Activated gamma-delta T cell (primary cell): ENCODE measurements at places on chromosomes 3 and 15.

DNA sequence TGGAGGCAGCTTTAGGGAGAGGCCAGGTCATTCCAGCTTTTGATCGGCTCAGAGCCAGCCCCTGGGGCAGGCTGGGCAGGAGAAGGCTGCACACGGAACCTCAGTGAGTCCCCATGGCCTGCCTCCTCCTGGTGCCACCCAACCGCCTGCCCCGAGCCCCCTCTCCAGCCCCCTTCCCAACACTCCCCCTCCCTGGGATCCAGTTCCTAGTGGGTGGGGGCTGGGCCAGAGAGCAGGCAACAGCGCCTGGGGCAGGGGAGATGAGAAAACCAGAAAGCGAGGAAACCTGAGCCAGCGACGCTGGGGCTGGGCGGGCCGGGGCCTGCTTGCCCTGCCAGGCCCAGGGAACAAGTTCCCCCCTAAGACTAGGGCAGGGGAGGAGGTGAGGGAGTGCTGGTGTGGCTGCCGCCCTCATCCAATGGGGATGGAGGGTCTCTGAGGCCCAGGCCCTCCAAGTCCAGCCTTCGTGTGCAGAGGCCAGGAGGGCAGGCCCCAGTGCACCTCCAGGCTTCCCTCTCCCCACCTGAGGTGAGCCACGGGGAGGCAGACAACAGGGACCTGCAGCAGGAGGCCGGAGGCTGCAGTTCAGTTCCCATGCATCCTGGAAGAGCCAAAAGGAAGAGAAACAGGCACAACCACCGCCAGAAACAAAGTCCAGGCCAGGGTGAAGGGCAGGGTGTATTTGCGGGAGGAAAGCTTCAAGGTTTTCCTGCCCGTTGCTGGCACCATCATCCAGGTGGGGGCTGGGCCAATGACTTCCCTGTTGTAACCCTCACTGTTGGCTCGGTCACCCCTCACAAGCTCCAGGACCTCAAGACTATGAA, 4.0 kb upstream of the SEMA3F start:
- DNase-seq, result no peak

DNA sequence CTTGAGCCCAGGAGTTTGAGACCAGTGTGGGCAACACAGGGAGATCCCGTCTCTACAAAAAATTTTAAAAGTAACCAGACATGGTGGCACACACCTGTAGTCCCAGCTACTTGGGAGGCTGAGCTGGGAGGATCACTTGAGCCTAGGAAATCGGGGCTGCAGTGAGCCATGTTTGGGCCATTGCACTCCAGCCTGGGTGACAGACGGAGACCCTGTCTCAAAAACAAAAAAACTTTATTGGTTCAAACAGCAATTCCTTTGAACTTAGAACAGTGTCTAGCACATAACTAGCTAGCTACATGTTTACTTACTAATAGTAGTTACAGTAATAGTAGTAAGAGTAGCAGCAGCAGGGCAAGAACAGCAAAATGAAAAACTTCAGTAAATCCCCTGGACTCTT, 10.1 kb downstream of the HAUS2 start:
- no peak for DNase-seq

GRCh38 chr3:171397089-171397488, 63.1 kb downstream of the TNIK start:
- no peak for DNase-seq

DNA sequence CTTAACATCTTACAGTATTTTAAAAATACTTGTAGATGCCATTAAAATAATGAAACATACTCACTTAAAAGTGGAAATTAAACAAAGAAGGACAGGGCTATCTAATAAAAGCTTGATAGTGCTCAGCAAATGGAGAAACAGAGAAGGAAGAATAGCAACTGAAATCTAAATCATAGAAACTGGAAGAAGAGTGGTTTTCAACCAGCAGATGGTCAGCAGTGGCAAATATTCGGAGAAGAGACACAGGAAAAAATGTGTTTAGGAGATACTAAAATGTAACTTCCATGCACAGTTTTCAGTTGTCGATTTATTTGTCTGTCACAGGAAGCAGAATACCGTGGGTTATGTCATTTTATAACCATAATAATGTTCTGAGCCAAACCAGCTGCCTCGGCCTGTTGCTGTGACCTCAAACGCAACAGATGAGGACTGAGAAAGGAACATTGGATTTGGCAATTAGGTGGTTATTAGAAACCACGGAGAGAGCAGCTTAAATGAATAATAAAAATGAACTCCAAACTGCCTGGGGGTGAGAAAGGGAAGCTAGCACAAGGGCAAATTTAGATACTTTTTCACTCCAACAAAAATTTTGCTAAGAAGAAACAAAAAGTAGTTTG, 246.6 kb upstream of the KCNMB2 start:
- DNase-seq, result no peak

DNA sequence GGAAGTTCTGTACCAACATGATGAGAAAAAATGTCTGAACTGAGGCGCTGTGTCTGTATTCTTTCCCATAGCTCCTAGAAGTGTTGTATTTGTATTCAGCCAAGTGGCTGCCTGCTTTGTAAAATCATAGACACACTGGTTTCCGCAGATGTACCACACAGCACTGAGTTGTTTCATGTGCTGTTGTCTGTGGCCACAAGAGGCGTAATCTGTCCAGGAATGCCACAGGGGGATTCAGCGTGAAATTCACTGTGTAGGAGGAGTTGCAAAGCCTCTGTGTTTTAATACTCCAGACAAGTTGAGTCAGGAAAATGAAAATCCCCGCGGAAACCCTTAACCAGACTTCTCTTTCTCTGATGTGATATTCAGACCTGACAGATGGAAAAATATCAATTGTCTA, 462.2 kb downstream of the NSUN3 start:
- no peak for DNase-seq

- no peak for DNase-seq
These were observed 405.3 kb upstream of the SUCLG2 start for GRCh38 chr3:68059628-68060152.

DNA sequence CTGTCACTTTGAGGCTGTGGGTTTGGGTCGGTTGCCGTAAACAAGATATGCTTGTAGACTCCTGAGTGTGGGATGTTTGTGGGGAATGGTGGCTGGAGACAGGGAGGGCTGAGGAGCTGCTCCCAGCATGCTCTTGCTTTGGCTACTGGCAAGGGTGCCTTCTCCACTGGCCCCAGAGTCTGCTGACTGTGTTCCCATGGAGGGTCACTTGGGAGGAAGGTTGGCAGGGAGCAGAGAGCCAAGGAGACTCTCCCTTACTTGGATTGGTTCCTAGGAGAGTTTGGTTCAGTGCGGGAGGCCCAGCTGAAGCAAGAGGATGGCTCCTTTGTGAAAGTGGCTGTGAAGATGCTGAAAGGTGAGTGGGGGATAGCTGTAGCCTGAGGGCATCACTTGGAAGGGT, 11.8 kb downstream of the TYRO3 start:
- DNase-seq, result no peak

- DNase-seq, result no peak
These were observed 88.9 kb downstream of the CLSTN2 start for GRCh38 chr3:140023616-140024530.

DNA sequence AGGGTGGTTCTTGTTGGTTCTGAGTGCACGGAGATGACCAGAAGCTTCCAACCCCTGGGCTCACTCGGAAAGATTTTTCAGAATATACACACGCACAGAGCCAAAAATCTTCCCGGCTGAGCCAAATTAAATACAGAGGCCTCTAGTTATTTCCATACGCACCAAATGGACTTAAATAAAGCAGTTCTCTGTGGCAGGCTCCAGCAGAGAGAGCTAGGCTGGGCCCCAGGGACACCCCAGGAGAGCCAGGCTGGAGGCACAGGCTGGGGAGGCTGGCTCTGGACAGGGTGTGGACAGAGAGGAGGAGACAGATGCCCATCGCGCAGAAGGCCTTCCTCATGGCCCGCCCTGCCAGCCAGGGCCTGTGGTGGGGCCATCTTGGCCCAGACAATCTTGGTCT, 115.9 kb downstream of the IQSEC1 start:
- DNase-seq, result no peak

DNA sequence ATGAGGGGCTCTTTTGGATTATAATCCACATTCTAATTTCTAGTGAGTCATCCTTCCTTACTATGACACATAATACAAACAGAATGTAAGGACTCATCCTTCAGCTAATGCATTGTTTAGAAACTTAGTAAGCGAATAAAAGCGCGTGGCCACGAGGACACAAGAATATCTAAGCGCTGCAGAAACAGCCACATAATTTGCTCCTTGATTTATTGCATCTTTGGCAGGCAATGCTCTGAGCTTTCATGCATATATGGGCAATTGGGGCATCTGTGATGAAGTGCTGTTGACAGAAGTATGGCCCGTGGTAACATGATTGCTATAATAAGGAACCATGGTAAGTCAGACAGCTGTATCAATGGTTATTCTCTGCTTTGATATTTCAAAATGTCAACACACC, 191.3 kb upstream of the ZNF385D start:
- no peak for DNase-seq

GRCh38 chr3:195893044-195893395, 15.3 kb downstream of the TNK2 start:
- DNase-seq, result no peak

GRCh38 chr3:42375121-42375800, 35.1 kb downstream of the LYZL4 start:
- no peak for DNase-seq

DNA sequence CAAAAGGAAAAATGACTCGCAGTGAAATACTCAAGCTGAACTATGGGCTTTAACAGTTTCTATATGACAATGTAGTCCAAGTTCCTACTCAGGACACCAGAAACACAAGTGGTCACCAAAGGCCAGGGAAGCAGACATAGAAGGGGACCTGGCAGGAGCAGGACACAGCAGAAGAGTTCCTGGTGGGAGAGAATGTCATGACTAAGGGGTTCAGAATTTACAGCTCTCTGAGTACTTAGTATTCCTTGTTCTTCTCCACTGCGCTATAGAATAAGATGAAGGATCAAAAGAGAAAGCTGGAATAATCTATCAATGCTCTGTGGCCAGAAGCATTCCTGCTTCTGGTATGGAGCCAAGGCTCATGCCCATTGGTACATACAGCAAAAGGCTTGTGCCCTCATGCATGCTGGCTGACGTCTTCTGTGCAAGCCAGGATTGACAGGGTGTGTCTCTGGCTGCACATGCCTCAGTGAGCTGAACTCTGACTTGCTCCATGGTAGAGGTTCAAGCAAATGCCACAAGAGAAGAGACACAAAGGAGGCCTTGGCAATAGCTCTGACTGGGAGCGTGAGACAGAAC, 128.7 kb upstream of the SLC2A2 start:
- DNase-seq, result no peak

DNA sequence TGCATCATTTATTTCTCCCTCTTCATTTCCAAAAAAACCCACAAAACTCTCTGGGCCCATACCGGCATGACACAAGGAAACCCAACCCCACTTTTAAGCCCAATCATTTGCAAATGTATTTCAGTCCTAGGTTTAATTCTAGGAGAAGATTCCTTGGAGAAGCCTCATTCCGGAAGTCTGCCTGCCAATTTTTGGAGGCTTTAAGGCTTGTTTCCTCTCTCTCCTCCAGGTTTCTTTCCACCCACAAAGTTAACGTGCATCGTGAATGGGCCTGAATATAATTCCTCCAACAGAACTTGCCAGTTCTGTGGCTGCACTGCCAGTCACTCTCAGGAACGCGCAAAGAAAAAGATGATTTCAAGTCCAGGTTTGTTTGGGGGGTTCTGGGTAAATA, 69.9 kb upstream of the FOXP1 start:
- DNase-seq, result no peak

DNA sequence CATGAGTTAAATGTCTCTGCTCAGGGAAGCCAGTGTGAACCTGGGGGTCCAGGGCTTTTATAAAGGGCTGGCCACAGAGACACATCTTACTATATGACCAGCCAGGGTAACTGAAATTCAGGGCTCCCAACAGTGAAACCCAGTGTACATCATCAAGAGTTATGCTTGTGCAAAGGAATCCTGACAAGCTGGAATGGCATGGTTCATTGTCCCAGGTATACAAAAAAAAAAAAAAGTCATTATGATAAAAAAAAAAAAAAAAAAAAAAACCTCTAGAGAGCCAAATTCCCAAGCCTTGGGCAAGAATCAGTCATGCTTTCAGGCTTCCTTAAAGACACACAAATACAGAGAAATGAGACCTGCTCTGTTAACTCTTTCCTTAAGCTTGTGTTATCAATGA, 452.0 kb downstream of the GABRG3 start:
- no peak for DNase-seq

GRCh38 chr15:78944202-78944625, 632 bp downstream of the CTSH start:
- no peak for DNase-seq

DNA sequence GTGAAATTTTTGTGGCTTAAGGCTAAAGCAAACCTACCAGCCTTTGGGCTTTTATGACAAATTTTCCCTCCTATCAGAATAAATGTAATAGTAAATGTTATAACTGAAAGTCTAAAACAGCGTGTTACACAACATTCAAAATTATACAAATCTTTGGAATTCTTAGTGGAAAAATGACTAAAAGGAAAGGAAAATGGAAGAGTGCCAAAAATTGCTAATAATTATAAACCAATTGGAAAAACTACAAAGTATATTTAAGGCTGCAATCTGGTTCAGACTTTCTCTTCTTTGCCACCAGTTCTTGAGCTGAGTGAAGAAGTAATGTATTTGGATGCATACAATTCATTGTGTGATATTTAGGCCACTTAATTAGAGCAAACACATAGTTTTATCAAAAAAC, 45.6 kb upstream of the PHLDB2 start:
- DNase-seq, result no peak

- no peak for DNase-seq
These were observed 190.5 kb downstream of the GREM1 start for GRCh38 chr15:32908135-32908801.

GRCh38 chr15:66955871-66956585, 109.4 kb upstream of the SMAD3 start:
- no peak for DNase-seq

DNA sequence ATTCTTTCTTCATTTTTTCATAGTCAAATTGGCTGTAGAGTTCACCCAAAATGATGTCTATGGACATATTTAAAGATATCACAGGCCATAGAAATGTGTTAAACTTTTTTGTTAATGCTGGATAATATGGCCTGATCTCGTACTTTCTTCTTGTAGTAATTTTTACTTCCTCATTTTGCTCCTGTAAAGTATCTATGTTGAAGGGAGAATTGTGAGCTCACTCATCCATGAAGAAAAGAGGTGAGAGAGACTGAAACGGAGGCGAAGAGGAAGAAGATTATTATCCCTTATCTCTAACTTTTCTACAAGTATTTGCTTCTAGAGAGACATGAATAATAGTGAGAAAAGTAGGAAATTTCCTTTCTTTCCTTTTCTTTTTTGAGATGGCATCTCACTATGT, 613.8 kb upstream of the TBL1XR1 start:
- DNase-seq, result no peak

GRCh38 chr3:172208586-172209332, 169.4 kb downstream of the FNDC3B start:
- no peak for DNase-seq

- no peak for DNase-seq
These were observed 2.4 kb downstream of the ARHGEF3 start for GRCh38 chr3:56799251-56799882.

DNA sequence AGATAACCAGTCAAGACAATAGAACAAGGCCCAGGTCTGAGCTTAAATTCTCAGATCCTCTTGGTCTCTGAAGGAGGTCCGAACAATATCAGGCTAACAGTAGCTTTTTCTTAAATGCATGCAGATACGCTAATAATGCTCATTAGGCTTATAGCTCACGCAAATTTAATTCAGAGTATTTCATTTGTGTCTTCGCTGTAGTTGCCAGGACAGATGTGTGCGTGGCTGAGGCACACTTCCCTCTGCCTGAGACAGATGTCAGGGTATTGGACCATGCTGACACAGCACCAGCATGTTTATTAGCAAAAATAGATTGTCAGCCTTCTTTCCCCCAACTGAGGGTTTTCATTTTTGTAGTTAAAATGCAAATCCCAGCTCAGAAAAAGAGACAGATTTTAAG, 102.9 kb upstream of the BFSP2 start:
- DNase-seq, result no peak

GRCh38 chr3:172140499-172141391, 101.4 kb downstream of the FNDC3B start:
- no peak for DNase-seq
